HepG2 (cell line): ENCODE measurements at places on chromosomes 13 and 19. TPM values are rescaled to one million over a fixed set of nuclear protein-coding genes. Genes with fewer than 3 reads are reported as not detected.

Gene PTBP1
- 188 and 195 TPM in 2 replicates for total RNA-seq

Gene PTH2
- not detected in 2 replicates for total RNA-seq

Gene ASF1B
- 21.9 and 24.8 TPM in 2 replicates for total RNA-seq

Gene BRSK1
- total RNA-seq: 0.18 TPM in 1 of 2 replicates, not detected in the other

Gene OLFM2
- total RNA-seq: 0.11 and 0.20 TPM in 2 replicates

Gene CACNG7
- total RNA-seq: not detected in 2 replicates

Gene TBXA2R
- total RNA-seq: not detected in 2 replicates

Gene PSG2
- not detected in 2 replicates for total RNA-seq

Gene ATG4D
- total RNA-seq: 9.3 and 19.0 TPM in 2 replicates

Gene IQCN
- total RNA-seq: 0.04 and 0.07 TPM in 2 replicates

Gene ZNF837
- 0.73 and 1.3 TPM in 2 replicates for total RNA-seq

Gene GRK1
- 0.07 TPM in 1 of 2 replicates, not detected in the other for total RNA-seq
